Fibroblast of mammary gland (primary cell): ENCODE measurements at places on chromosomes 5 and 9.

DNA sequence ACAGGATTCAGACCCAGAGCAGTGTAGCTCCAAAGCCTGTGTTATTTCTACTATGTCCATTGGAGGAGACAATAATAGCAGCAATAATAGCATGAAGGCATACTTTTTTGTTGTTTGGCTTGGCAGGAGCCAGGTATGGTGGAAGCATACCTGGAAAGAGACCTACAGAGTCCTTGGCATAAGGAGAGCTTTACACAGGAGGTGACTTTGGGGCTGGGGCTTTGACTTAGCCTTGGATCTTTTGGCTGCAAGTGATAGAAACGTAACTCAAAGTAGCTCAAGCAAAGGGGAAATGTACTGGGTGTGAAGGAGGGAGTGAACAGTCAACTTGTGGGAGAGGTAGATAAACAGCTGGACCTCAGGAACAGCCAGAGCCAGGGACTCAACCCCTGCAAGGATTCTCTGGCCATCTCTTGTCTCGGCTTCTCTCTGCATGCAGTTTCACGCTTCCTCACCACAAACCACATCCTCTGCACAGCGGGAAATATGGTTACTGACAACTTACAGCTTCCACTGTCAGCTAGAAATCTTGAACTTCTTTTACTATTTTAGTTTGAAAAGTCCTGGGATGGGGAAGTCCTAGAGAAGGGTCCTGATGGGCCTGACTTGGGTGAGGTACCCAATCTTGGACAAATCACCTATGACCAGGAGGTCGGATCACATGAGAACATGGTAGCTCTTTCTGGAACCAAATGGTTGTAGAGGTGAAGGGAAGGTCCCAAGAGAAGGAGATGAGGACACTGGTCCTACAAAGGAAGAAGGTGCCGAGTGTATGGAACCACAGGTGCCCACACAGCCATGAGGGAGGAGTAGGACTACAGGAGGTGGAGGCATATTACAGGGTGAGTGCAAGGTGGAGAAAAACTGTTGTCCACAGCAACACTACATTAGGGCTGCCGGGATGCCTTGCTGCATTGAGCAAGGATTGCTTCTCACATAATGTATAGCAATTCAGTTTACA lies 47.0 kb upstream of the TGFBR1 start:
- DNase-seq = peak; percentile 78

DNA sequence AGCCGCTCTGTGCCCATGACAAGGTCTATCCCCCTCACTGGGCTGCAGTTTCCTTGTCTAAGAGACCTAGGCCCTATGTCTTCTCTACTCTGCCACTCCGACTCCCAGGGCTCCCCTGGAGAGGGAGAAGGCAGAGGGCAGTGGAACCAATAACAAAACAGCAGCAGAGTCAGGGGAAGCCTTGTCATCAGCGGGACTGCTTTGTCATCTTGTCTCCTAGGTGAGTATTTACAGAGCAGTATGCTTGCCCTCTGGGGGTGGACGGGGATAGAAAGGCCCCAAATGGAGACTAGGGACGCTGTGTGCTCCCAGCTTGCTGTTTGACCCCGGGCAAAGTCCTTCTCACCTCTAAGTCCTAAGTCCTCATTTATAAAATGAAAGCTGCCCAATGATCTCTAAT lies 318.5 kb downstream of the CDK5RAP2 start:
- no peak for DNase-seq

GRCh38 chr9:125432715-125433385 lies 171.2 kb downstream of the GAPVD1 start:
- DNase-seq = no peak

DNA sequence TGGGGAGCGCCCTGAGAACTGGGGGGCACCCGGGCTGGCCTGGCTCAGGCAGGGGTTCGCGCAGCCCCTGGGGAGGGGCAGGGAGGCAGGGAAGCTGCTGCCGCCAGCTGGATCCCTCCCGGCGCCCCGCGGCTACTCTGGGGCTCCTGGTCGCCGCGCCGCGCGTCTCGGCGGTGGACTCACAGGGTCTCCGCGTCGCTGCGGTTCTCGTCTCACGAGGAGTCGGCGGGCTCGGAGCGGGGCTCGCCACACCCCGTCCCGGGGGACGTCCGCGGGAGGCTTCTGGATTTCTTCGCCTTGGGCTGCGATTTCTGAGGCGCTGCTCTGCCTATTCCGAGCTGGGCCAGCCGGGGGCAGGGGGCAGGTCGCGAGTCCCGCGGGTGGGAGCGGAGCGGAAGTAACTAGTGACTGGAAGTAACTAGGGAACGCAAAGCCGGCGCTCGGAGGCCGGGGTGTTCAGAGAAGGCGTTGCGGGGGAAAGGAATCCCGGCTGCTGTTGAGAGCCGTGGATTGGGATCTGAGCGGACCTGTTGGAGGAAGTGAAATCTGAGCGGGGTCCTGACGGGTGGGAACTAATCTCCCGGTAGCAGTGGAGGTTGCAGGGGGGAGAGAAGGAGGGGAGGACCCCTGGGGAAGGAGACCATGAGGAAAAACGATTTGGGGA lies 511 bp downstream of the CYSTM1 start:
- peak; percentile 55 for DNase-seq
